ENCODE measurements at places on chromosomes 13 and 19. TPM values are rescaled to one million over a fixed set of nuclear protein-coding genes. Genes with fewer than 3 reads are reported as not detected.

- DNase-seq: no peak
Observed at GRCh38 chr13:108574856-108575255, 54.6 kb upstream of the MYO16 start.

GRCh38 chr19:14167576-14168138 lies 31.3 kb upstream of the ASF1B start:
- no peak for DNase-seq

DNA sequence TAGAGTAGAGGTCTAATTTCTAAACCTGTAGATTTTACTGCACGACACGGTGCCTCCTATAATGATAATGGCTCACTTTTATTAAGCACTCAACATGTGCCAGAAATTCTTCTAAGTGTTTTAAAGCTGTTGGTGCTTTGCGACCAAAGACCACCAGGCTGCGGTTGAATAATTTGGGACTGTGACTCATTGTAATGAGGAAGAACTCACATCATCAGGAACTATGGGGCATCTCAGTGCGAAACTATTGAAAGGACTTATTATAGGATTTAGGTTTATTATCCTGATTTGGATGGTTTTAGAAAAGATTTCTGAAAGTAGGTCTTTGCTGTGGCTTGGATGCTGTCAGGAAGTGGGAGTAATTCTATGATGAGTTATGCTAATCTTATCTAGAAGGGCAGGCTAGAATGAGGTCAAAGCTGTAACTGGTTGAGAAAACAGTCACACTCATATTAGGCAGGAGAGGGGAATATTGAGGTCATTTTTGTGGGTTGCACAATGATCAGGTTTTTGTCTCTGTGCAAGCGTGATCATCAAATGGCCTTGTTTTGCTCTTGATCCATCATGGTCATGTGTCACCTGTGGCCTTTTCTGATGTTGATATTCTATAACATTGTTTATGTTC lies 266.8 kb downstream of the PCDH20 start:
- no peak for DNase-seq

The INAFM1 gene
- 7.0 TPM for total RNA-seq
